ENCODE measurements at places on chromosomes 7 and 10.

DNA sequence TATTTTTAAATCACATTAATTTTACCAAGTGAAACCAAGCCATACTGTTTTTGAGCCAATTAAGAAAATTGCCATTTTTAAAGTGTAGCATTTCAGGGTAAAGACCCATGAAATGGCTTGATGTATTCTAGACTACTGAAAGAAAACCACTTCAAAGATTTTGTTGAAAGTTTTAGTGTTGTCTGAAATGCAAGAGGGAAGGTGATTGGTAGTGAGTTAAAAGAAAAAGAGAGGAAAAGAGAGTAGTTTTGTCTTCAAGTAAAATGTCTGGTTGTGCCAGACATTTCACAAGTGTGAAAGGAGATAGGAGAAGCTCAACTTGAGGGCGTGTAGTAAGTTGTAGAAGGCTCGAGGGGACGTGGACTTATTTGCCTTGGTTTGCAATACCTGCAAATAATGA lies 41.6 kb downstream of the CALML5 start:
- DNase-seq: no peak

DNA sequence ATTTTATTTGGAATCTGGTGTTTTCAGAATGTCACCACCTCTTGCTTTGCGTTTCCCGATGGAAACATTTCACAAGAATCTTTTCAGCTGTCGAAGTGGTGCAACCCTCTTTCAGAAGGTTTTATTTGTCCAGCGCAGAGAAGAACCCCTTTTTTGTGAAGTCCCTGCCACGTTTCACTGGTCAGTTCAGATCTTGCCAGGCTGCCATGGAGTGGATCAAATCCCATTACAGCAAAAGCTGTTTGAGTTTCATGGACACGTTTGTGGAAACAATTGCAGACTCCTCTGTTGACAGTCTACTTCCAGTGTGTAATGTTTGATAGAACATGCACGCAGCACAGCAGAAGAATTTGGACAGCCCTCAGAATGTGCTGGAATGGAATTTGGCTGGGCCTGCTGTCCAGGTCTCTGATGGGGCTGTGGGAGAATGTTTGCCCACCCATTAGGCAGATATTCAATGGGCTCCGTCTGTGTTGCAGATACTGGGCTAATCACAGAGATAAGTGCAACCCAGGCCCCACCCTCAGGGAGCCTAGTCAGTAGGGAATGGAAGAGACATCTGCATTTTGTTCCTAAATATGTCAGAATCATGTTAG lies 143.2 kb downstream of the GRK5 start:
- no peak for DNase-seq

DNA sequence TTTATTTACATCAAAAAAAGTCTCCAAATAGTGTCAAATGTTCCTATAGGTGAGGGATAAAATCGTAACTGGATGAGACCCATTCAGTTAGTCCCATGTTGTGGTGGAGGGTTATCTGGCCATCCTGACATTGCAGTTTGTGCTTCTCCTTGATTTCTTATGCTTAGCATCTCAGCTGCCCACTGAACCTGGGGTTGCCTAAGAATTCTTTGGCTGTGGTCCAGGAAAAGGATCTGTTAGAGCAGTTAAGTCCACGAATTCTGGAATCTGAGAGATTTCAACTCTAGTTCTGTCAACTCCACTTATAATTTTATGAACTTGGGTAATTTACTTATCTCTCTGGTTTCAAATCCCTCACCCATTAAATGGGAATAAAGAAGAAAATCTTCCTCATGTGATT lies 1673.4 kb downstream of the REEP3 start:
- no peak for DNase-seq

- no peak for DNase-seq
Observed at GRCh38 chr10:89357975-89358374, 19.9 kb upstream of the IFIT1B start.

DNA sequence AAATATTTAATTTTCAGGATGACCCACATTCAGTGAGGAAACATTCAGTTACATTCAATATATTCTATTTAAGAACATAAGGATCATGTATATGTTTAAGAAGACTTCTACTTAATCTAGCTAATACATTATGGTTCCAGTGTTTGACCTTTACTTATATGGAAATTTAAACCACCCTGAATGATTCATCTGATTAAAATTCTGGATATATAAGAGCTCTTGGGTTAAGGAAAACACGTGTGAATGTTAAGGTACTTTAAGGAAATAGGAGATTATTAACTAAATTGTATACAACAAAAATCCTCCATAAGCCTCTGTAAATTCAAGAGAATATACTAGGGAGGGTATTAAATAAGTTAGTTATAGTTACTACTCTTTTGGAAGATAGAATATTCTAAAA lies 40.9 kb downstream of the HDAC9 start:
- no peak for DNase-seq

DNA sequence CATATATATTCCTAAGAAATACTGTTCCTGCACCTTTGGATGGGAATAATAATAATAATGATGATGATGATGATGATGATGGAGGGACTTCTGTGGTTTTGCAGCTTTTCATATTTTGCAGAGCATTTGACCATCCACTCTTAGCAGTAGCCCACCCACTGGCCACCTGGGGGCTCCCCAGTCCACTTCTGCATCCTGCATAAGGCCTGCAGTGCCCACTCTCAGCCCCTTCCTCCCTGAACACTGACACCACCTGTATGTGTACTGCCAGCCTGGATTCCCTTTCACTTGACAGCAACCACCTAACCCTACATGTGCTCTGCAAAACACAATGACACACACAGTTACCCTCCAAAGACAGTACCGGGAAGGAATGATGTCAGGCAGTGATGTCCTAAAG lies 131.4 kb downstream of the ADAM12 start:
- DNase-seq: no peak

DNA sequence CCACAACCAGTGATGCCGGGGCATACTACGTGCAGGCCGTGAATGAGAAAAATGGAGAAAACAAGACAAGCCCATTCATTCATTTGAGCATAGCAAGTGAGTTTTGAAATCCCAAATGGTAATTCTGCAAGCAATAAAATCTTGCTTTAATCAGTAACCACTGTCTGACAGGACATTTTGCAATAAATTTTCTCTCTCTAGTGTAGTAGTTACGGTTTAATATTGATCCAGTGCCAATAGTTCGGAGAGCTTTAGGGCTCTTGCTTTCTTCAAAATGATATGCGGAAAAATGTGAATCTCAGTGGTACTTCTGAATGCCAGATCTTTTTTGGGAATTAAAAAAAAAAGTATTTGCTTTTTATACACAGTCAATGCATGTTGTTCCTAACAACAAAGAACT lies 520.4 kb downstream of the SDK1 start:
- no peak for DNase-seq

DNA sequence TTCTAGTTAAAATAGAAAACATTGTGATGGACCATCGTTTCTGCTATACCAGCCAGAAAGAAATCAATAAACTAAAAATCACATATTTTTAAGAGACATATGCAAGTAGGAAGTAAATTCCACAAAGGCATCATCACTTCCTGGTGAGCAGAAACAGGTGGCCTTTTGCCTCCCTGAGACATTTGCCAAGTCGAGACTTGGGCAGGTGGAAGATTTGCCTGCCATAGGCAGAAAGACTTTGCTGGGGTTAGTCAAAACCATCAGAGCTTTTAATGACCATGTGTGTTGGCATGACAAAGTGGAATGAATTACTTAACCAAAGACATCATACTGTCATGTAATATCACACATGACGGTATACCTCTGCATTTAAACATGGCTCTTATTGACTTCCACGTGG lies 66.0 kb upstream of the FGL2 start:
- no peak for DNase-seq

DNA sequence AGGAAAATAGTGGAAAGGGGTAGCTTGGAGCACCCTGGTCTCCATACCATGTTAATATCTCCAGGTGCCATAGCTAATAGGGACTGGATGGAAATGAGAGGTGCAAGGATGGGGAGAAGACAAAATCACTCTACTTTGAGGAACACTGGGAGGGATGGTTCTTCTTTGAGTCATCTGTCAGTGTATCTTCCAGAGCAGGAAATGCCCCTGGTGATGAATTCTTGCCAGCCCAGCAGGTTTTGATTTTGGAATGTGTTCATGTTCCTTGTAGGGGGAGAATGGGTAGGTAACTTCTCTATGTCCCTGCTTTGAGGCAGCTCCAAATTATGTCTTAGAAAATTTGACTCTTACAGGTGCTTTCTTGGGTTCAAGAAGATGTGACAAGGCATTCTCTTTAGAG lies 177.0 kb upstream of the GLI3 start:
- no peak for DNase-seq

DNA sequence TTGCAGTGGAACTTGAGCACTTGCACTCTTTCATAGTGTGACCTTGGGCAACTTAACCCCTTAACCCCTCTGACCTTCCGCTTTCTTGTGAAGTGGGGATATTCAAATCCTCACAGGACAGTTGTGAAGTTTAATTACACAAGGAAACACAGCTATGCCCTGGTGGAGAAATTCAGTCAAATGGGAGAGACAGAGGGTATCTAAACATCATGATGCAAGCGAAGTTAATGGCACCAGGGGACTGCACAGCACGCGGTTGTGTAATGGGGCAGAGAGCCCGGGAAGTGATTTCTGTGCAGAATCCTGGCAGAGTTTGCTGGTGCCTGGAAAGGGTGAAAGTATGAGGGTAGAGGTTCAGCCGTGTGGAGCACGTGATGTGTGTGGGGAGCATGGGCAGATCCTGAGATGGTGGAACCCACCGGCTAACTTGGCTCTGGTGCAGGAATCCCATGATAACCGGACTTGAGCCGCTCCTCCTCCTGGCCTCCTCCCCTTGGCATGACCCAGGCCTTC lies 51.7 kb downstream of the SNX10 start:
- DNase-seq: no peak

DNA sequence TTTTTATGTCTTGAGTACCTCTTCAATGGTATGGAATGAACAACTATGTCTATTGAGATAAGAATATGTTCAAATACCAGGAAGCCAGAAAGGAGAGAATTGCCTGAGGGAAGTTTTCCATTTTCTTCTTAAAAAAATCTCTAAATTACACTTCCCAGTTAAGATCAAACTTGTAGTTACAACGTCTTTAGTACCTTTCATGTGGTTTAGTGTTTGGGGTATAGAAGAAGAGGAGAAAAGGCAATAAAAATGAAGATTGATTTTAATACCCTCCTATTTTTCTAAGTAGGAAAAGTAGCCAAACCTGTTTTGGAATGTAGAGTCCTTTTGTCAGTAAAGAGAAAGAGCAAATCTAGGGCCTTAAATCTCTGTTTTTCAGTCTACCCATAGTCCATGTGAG lies 470.0 kb upstream of the SEMA3A start:
- no peak for DNase-seq

DNA sequence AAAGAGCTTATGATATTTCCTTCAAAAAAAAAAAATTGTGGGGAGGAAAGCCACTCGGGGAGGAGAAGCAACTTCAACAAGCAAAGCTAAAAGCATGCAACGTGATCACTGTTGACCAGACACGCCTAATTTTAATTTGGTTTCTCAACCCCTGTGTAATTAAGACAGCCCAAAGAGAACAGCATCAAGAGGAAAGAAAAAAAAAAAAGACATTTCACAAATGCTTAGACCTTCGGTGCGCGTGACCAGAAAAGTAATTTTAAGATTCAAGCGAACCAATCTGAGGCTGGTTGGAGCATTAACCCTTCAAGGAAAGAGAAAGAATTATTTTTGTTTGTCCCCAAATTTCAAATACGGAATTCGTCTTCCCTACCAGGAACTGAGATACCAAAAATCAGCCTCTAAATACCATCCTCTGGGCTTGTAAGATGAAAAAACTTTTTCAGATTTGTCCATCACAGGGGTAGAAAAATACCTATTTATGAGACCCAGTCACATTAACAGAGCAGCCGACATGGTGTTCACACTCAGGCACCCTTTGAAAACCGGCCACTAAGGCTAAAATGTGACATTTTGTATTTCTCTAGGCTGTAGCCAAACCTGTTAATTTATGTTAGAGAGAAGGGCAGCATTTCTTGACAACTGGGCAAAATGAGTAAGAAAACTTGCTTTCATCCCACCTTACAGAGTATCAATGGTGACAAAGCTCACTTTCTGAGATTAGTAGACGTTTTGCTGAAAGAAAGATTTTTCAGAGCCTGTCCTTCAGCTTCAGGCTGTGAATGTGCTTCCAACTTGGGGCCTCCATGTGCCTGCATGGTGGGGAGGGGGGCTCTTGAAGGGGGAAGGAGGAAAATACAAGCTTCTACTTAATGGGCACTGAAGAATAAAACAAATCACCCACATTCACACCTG lies 179.9 kb upstream of the KLF14 start:
- DNase-seq: no peak

- no peak for DNase-seq
Observed at GRCh38 chr10:50396491-50397311, 145.4 kb upstream of the ASAH2 start.

DNA sequence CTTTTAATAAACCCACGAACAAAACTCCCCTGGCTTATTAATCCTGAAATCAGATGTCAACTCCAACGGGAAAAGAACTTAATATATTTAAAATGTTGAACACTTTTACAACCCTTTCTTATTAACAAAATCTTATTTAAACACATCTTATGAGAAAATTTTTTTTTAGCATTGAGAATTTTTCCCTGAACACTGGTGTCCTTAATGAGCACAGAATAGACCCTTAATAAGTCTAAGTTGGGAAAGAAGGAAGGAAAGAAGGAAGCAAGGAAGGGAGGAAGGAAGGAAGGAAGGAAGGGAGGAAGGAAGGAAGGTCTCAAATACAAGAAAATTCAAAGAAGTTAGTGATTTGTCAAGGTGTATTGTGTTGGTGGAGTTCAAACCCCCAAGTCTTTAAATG lies 129.2 kb upstream of the COL1A2 start:
- no peak for DNase-seq

DNA sequence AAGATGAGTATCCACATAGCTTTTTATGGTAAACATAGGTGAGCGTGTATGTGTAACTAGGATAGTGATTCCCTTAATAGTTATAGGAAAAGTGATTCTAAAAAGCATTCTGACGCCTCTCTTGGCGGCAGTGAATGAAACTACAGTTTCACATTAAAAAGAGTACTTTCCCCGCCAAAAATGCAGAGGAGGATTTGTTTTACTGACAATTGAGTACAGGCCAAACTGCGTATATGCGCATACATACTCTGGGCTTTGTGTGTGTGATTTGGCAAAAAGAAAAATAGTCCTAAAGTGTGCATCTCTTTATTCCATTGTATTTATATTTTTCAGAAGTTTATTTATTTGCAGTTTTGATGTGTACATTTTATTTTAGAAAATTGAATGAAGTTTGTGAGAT lies 10.3 kb downstream of the CUL1 start:
- no peak for DNase-seq

DNA sequence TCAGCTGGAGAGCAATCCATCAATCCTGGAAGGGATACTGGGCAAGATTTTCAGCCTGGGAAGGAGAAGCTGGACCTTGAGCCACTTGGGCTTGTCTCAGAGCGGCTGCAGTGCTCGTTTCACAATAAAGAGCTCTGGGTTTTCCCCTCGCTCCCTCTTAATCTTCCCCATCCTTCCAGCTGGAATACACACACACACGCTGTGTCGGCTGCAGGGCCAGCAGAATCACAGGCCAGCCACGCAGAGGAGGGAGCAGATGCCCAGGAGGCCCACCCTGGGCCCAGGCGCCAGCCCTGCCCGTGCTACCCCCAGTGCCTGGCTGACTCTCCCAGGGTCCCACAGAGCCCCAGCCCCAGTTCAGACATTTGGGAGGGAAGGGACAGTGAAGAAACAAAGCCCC lies 255.1 kb downstream of the TNS3 start:
- no peak for DNase-seq

GRCh38 chr10:92267343-92267742 lies 23.5 kb downstream of the CPEB3 start:
- DNase-seq: no peak

- DNase-seq: no peak
Observed at GRCh38 chr10:126738001-126738400, 67.5 kb upstream of the C10orf90 start.

GRCh38 chr7:116153050-116153449 lies 57.3 kb upstream of the TES start:
- DNase-seq: no peak

Measured in D341Med (cell line).